ENCODE measurements at places on chromosomes 7 and 10.
A peak's percentile ranks its signal among the peaks of the same experiment; 100 is the strongest.

GRCh38 chr7:37341033-37341630, 107.5 kb downstream of the ELMO1 start:
- DNase-seq: no peak

GRCh38 chr7:47528471-47528870, 53.4 kb downstream of the TNS3 start:
- DNase-seq: no peak

DNA sequence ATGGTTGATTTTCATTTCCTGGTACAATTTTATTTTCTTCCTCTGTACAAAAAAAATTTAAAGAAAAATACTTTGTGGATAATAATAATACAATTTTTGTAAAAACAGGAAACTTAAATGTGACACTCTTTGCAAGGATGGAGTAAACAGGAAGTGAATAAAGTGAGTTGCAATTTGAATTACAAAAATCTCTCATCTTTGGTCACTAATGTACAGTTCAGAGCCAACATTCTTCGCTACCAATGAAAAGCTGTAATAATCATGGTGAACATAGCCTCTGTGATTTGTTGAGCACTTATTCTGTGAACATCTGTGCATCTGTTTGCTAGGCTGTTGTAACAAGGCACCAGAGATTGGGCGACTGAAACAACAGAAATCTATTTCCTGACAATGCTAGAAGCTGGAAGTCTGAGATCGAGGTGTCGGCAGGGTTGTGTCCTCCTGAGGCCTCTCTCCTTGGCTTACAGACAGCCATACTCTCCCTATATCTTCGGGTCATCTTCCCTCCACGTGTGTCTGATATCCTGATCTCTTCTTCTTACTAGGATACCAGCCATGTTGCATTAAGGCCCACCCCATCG, 295.3 kb upstream of the KLF6 start:
- DNase-seq: no peak

DNA sequence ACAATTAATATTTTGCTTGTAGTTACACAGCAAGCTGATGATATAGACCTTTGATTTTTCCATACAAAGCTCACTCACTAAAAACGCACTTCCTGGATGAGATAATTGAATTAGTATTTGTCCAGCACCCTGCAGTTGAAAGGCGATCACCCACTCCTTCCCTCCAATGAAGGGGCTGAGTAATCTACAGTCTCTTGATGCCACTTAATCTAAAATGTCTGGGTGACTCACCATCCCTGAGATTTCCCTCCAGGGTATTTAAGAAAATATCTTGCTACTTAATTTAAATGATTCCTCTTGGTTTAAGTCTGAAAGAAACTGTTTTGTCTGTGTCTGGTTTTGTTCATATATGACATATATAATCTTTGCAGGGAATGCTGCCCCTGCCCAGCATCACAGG, 515.3 kb downstream of the GRID1 start:
- no peak for DNase-seq

GRCh38 chr7:20194343-20194995, 22.7 kb downstream of the MACC1 start:
- no peak for DNase-seq

DNA sequence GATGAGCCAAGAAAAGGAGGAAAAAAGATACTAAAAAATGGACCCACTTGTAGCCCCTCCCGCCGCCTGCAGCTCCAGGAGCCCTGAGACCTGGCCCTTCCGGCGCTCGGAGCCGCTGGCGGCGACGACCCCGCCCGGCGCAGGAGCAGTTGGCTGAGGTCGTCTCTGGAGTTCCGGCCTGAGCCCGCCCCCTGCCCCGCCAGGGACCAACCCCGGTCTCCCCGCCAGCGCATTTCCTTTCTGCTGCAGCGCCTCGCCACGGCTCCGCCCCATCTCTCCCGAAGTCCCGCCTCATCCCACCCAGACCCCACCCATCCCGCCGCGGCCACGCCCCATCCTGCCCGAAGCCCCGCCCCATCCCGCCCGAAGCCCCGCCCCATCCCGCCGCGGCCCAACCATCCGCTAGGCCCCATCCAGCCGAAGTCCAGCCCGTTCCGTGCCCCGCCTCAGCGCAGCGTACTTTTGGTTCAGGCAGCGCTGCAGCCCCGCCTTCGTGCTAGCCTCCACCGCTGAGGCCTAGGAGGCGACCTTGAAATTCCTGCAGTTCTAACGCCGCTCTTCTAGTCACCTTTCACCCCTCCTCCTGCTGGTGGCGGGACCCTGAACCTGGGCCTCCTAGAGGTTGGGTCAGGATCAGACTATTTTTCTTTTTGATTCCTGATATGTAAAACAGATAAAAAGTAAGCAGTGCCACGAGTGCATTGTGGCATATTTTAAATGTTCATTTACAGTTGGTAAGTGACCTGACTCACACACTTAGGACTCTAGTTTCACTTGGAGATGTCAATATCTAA, at the start of gene STN1:
TSS of gene STN1 (minus strand) at position 132 of the 794 bp plus-strand sequence. CDS start 590 bp downstream, outside the sequence.
- DNase-seq: peak; percentile 92

DNA sequence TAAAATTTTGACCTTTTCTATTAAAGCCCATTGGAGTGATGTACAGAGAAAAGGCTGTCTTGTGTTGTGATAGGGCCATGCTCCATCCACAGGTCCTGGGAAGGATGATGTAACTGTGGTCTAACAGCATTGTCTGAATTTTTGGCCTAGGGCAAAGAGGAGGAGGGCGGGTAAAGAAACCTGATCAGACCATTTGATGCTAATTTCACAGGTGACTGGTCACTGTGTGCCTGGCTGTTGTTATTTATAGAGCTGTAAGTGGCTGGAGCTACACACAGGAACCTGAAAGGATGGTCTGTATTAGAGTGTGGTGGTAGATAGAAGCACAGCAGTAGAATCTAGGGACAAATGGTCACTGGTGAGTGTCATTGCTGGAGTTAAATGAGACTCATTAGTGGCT, 182.1 kb downstream of the AUTS2 start:
- no peak for DNase-seq

DNA sequence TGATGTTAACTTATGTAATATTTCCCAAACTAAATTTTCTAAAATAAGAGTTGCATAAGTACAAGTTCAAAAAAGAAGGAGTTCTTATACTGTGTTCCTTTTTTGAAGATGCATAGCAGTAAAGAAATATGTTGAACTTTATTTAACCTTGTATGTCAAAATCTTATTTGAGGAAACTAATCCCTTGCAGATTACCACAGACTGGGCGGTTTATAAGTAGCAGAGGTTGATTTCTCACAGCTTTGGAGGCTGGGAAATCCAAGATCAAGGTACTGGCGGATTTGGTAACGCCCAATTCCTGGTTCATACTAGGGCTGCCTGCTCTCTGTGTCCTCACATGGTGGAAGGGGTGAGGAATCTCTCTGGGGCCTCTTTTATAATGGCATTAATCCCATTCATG, 68.5 kb downstream of the GNAT3 start:
- no peak for DNase-seq

- no peak for DNase-seq
Observed at GRCh38 chr10:58516119-58516518, 3.4 kb downstream of the BICC1 start.

DNA sequence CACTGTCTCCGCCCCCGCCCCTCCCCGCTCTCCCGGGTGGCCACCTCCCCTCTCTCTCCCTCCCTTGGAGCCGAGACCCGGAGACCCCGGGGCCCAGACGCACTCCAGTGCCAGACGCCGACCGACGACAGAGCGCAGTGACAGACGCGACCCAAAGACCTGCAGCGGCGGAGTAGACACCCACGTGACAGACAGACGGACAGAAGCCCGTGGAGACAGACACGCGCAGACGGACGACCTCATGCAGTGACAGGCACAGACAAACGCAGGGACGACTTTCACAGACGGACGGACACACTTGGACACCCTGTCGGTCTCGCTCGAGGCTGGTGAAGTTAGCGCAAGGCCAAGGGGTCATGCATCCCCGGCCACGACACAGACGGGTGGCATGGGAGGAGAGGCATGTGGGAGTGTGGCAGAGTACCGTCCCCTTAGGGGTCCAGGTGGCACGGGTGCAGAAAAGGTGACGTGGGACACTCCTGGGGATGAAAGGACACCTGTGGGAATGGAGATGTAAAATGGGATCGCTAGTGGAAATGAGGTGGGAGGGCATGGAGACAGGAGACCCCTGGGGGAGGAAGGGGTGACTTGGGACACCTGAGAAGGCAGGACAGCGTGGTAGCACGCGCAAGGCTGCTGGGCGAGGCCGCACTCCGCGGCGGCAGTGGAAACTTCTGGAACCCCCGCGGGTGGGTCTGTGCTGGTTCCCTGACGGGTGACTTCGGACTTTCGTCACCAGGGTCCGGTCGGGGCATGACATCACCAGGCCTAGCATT, 456 bp upstream of the ACHE start:
- no peak for DNase-seq

GRCh38 chr10:43123361-43124093, 14.7 kb upstream of the CSGALNACT2 start:
- no peak for DNase-seq

GRCh38 chr7:33996899-33997298, 91.6 kb downstream of the BMPER start:
- no peak for DNase-seq

GRCh38 chr7:42688056-42688371, 223.9 kb downstream of the C7orf25 start:
- DNase-seq: no peak

DNA sequence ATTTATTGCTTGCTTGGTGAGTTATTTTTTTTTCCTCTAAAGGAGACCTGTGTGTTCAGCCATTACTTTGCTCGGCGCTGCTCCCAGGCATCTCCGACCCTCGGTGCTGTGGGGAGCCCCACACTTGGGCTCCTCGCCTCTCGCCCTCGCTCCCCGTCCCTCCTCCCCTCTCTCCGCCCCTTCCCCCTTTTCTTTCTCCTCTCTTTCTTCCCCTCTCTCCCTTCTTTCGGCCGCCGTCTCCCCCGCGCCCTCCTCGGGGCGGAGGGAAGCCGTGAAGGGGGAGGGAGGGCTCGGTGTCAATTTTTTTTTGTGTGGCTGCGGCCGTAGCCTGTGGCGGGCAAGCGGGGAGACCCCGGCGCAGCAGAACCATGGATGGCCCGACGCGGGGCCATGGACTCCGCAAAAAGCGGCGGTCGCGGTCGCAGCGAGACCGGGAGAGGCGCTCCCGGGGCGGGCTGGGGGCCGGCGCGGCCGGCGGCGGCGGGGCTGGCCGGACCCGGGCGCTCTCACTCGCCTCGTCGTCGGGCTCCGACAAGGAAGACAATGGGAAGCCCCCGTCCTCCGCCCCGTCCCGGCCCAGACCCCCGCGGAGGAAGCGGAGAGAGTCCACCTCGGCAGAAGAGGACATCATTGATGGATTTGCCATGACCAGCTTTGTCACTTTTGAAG, 1.1 kb downstream of the AUTS2 start:
- DNase-seq: no peak

DNA sequence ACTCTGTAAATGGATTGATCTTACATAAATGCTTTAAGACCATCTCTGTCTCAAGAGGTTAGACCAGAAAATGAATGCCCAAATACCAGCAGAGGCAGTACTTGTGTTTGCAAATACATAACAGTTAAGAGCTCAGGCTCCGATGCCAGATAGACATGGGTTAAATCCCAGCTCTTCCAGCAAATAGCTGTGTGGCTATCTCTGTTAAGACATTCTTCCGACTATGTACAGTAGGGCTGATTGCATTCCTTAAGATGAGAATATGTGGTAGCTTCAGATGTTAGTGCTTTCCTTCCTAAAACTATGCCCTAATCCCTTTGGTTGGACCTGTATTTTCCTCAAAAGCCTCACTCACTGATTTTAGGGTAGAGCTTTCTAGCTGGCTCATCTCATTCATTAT, 2.2 kb downstream of the IDE start:
- DNase-seq: no peak
